AG08396 (cell line): ENCODE measurements at places on chromosomes 2 and 18.

DNA sequence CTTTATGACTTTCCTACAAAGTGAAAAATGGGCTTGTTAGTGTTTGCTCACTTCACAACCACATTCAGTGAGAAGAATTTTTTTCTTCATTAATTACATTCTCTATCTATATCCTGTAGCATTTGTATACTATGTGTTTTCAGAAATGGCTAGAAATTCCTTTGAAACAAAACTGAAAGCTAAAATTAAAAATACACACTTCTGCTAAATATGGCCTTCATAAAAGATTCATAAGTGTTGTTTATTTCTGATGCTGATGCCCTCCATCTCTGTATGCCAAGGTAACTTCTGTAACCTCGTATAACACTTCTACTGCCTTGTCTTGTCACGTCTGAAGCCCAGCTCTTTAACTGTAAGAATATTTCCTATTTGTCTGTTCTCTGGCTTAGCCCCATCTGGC, 59.8 kb downstream of the PMAIP1 start:
- no peak for DNase-seq

DNA sequence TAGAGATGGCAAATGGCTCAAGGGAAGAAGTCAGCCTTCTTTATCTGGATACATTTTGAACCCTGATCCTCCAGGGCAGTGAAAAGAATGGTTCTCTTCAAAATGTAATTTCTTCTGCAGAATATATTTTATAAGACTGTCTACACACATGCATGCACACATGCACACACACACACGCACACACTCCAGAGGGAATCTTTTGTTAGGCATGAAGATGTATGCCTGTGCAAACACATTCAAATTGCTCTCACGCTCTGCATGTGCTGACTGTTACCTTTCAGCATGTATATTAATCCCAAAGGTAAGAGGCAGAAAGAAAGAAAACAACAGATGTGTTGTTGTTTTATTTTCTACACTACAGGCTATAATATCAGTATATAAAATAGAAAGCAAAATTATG, 43.2 kb downstream of the SLC5A7 start:
- DNase-seq, result no peak

DNA sequence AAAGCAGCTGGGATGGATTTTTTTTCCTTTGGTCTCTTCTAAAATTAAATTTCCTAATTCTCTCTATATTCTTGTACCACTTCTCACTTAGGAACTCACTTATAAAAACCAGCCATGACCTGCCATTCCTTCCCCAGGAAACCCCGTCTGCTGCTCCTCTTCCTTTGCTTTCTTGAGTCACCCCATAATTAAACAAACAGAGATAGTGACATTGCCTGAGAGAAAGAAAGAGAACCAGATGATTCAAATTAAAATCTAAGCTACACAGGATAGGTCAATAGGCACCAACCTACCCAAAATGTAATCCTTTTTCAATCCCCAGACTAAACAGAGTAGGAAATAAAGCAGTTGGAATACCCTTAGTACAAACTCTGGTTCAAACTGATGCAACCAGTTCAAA, 9.7 kb downstream of the STK39 start:
- peak; percentile 33 for DNase-seq

DNA sequence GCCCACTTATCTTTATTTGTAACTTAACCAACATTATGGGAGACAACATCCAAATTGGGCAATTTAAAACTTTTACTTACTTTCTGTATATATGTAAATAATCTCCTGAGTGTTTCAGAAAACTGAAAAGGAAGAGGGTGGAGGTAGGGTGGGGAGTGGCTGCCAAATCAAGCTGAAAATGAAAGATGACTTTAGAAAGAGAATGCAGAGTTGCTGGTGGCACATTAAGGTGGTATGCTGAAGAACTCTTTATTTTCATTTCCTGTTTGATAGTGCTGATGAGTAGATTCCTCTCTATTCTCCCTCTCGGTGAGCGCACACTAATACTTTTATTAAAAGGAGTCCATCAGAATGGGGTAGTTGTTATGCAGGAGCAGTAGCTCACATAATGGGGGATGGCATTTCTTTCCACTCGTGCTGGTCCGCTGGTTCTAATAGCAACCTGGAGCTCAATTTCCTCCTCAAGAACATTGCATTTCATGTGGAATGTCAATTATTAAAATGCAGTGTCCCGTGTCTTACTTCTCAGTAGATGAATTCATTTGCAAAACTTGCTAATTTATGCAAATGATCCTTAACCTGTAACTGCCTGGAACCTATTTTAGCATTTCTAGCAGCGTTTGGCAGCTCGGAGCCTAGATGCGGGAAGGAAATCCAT, 466.9 kb upstream of the HNRNPA3 start:
- no peak for DNase-seq

DNA sequence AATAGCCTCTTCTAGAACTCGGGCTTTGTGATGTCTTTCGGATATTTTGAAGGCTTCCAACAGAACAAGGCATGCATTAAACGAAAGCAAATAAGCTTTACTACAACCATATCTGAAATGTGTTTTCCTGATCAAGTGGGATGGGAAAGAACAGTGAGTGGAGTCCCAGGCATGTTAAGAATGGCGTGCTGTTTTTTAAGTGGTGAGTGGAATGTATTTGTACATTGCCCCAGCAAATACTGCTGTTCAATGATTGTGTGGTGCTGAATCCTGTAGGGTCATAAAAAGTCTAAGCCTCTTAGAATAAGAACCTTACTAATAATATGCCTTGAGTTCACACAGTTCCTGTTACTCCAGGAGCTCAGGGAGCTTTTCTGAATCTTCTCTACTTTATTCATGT, 52.5 kb downstream of the POMC start:
- no peak for DNase-seq

- DNase-seq, result no peak
These were observed 383.0 kb upstream of the DCC start for GRCh38 chr18:51957001-51957400.

GRCh38 chr2:17104454-17104853, 413.8 kb downstream of the RAD51AP2 start:
- no peak for DNase-seq

DNA sequence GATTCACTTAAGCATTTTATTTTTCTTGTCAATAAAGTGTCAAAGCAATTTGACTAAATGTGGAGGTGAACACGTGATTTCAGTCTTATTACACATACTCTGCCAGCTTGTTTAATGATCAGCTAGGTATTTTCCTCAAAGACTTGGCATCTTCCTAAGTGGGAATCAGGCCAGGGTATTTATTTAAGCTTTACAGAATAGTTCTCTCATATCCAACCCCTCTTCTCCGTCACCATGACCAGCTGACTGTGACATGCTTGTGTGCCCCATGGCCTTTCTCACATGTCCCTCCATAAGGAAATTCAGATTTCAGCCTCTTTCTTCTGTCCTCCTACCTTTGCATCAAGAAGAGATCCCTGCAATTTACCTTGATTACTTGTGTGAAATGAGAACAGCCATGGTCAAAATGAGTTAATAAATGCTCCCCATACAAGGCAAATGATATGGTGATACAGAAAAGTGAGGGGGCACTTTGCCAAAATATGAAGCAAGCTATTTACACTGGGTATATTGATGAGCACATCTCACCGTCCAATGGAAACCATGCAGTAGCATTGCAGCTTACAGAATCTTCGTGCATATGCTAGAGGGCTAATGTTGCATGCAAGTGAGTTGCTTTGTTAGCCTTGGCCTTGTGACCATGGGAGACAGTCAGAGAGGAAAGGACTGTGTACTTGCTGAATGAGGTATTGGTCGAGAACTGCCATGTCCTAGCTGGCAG, 202.2 kb downstream of the RNF152 start:
- no peak for DNase-seq

DNA sequence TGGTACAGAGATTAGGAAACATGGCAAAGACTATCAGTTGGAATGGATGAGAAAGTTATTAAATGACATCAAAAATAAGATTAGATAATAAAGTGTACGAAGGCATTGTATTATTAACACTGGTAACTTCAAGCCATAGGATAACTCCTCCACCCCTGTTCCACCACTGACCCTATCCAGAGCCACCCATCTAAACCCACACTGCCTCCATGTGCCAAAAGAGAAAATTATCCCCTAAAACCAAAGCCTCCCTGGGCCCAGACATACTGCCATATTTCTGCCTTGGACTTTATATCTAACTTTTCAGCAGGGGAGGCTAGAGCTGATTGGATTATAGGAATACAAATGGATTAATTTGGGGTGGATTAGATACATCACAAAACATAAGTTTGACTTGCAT, 443.7 kb downstream of the BCL11A start:
- DNase-seq, result no peak

DNA sequence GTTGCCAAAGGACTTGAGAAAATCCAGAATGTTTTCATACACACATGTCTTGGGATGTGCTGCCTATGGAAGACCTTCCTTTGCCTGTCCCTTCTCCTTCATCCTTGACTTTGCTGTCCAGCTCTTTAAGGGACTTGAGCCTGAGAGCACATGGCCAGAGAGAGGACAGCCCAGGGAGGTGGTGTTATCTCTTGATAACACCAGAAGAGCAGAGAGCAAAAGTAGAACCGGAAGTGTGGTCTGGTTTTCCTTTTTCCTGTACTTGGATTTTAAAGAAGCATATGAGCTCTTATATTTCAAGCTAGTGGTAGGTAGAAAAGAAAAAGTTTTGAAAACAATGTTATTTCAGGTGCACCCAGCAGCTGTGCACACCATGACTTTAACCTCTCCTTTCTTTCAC, 94.1 kb upstream of the ZNF532 start:
- no peak for DNase-seq

DNA sequence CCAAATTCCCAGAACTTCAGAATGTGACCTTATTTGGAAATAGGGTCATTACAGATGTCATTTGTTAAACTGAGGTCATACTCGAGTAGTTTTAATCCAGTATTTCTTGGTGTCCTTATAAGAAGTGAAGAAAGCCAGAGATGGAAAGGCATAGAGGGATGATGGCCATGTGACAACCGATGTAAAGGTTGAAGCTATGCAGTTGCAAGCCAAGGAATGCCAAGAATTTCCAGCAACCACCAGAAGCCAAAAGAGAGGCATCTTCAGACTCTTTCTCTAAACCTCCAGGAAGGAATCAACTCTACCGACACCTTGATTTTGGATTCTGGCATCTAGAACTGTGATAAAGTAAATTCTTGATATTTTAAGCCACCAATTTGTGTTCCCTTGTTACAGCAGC, 242.2 kb downstream of the CDH20 start:
- no peak for DNase-seq

- DNase-seq, result no peak
These were observed 56.4 kb downstream of the ZNF385B start for GRCh38 chr2:179805001-179805400.

DNA sequence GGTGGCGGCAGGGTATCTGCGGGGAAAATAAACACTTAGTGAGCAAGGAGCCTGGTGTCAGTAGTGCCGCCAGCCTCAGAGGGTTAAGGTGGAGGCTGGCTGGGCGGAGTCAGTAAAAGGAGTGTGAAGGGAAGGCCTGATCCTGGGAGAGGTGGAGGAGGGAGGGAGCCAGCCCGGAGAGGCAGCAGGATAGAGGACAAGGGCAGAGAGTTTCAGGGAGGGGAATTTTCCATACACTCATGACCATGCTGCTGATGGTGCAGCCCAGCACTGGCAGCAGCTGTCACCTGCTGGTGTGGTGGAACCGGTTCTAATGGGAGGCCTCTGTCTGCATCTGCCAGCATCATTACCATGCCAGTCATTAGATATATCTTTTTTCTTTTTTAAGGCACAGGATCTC, 2.0 kb upstream of the TEX44 start:
- DNase-seq, result no peak

DNA sequence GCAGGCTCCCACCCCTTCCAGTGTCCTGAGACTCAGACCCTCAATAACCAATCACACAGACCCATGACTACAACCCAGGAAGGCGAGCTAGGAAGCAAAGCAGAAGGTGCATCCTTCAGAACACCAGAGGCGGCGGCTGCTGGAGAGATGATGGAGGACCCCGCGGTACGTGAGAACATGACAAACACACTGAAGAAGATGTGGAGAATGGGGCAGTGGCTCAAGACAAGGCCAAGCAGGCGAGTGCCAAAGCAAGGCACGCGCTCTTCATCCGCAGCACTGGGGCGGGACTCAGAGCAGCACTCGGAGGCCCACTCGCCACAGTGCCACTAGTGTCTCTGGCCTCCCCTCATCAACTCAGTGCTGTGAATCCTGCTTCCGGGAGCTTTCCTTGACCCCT, 13.7 kb downstream of the ERFE start:
- no peak for DNase-seq

DNA sequence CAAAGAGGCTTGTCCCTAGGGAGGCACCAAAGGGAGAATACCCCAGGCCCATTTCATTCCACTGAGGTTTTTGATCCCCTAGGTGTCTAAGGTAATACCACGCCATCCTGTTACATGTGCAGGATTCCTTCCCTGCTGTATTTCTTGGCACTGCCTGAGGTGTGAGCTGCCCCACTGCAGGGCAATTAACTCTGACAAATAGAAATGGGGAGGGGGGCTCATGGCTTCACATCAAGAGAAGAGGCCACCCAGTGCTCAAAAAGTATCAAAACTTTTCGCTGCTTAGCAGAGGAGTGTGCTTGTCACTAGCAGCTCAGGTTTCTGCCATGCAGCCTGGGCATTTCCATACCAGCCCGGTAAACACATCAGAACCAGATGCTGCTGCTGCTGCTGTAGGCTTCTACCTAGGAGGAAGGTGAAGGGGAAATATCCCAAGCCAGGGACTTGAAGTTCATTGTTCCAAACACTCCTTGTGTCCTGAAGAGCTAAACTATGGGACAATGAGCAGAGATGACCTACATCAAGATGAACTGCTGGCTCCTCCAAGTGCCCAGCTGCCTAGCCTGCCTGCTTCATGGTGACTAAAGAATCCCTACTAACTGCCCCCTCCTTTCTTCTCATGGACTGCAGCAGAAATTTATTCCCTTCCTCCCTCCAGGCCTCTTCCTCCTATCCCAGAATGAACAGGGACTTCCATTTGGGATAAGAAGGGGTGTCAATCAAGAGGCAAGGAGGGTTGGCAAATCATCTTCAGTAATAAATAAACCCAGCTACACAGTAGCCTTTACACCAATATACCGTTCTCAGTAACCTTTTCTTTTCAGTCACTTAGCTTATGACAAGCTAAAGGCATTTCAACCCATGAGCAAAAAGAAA, 16.4 kb downstream of the POU3F3 start:
- no peak for DNase-seq

- no peak for DNase-seq
These were observed 34.1 kb upstream of the IL1RL1 start for GRCh38 chr2:102277202-102277700.

- DNase-seq, result no peak
These were observed 48.9 kb downstream of the EFR3B start for GRCh38 chr2:25090801-25091200.

GRCh38 chr2:68448671-68449653, 18.1 kb downstream of the FBXO48 start:
- DNase-seq, result no peak

GRCh38 chr2:167942366-167943081, 304.9 kb downstream of the STK39 start:
- no peak for DNase-seq

- no peak for DNase-seq
These were observed 4.2 kb upstream of the TMEM185B start for GRCh38 chr2:120227111-120227991.

- no peak for DNase-seq
These were observed 12.2 kb downstream of the MYO3B start for GRCh38 chr2:170190172-170190571.
